Chondrocyte (in vitro differentiated cells): ENCODE measurements at places on chromosomes 11 and 22. TPM values are rescaled to one million over a fixed set of nuclear protein-coding genes. Genes with fewer than 3 reads are reported as not detected.

The MAP6 gene
- 14.2 to 26.4 TPM (median 25.9 TPM) in 3 replicates for total RNA-seq

The BLID gene
- total RNA-seq: 0.35 to 0.68 TPM (median 0.41 TPM) in 3 replicates

The LARGE2 gene
- total RNA-seq: not detected in 3 replicates

The SMIM38 gene
- total RNA-seq: 0.12 to 0.60 TPM (median 0.41 TPM) in 3 replicates

The CCDC87 gene
- 0.23 to 0.32 TPM (median 0.27 TPM) in 3 replicates for total RNA-seq

- DNase-seq: no peak
- peaks cover 9% of the 10 kb centered on the region for H3K27me3 ChIP-seq
- H3K4me3 ChIP-seq: no peak overlapping the region
- peaks cover 3% of the 10 kb centered on the region for H3K4me1 ChIP-seq
- H3K36me3 ChIP-seq: no peaks in the 10 kb centered on the region
Observed at GRCh38 chr22:44622679-44623078, 79.3 kb upstream of the PRR5 start.

DNA sequence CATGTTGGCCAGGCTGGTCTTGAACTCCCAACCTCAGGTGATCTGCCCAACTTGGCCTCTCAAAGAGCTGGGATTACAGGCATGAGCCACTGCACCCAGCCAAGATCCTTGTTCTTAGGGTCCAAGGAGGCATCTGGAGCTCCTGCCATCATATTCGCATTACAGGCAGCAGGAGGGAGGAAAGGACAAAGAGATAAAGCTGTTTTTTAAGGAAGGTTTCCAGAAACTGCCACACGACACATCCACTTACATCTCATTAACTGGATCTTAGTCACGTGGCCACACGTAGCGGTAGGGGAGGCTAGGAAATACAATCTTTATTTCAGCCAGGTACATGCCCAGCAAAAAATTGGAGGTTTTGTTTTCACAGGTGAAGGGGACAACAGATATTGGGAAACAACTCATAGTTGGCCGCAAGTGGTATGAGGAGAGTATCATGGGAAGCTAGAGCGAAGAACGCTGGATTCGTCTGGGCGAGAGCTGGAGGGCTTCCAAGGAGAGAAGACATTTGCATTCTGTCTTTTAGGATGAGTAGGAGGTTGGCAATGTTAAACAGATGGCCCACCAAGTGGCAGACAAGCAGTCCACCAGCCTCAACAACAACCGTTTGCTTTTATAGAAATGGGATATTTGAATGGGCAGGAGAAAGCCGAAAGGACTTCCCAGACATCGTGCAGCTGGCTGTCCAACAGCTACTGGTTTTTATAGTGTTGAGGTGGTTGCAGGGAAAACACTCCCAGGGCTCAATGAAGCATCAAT is 39.2 kb upstream of the DMC1 start:
- no peak overlapping the region for H3K27ac ChIP-seq
- peaks cover 3% of the 10 kb centered on the region for H3K36me3 ChIP-seq
- peaks cover 12% of the 10 kb centered on the region for H3K4me1 ChIP-seq
- no peak for DNase-seq
- H3K27me3 ChIP-seq: no peaks in the 10 kb centered on the region

DNA sequence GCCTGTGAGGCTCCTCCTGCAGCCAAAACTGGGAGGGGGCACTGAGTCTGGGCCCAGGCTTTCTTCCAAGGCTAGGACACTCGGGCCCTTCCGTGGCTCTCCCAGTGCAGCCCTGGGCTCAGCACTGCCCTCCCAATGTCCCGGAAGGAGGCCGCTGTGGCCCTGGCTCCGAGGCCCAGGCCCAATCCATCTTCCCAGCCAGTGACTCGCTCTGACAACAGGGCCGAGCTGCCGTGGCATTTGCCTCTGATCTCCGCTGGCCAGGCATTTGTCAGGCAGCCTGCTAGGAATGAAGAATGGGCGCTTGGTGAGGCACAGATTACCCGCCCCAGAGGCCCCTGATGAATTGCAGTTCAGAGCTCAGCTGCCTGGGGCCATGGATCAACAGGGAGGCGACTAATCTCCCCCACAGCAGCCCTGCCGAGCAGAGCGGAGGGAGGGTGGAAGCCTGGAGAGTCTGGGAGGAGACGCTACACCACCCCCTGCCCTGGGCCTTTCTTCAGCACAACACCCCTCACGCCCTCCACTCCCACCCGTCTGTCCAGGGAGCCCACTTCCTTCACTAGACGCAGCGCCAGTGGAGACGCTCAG is 8.3 kb downstream of the FXYD2 start:
- H3K4me1 ChIP-seq: peaks cover 14% of the 10 kb centered on the region
- no peak overlapping the region for H3K4me3 ChIP-seq
- no peaks in the 10 kb centered on the region for H3K36me3 ChIP-seq
- no peak overlapping the region for H3K27ac ChIP-seq
- peaks cover 6% of the 10 kb centered on the region for H3K27me3 ChIP-seq

GRCh38 chr11:17907046-17907445 is 105.8 kb downstream of the SERGEF start:
- H3K27ac ChIP-seq: no peak overlapping the region
- H3K27me3 ChIP-seq: no peaks in the 10 kb centered on the region
- DNase-seq: no peak
- H3K36me3 ChIP-seq: peaks cover 3% of the 10 kb centered on the region
- H3K4me3 ChIP-seq: no peak overlapping the region

- H3K27me3 ChIP-seq: no peaks in the 10 kb centered on the region
- no peak for DNase-seq
- H3K4me1 ChIP-seq: peaks cover 40% of the 10 kb centered on the region
- no peak overlapping the region for H3K27ac ChIP-seq
- H3K4me3 ChIP-seq: no peak overlapping the region
Observed at GRCh38 chr11:125215976-125216375, 51.4 kb downstream of the PKNOX2 start.

DNA sequence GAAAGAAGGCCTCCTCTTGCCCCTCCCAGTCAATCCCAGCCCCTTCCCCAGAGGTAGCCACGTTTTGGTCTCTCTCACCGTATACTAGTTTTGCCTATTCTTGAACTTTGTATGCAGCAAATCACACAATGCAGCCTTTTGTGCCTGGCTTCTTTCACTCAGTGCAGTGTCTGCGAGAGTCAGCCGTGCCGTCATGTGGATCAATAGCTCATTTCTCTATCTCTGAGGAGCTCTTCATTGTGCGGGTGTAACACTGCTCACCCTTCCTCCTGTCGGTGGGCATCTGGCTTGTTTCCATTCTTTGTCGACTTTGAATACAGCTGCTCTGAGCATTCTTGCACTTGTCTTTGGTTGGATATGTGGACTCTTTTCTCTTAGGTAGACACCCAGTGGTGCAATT is 146.5 kb downstream of the CACNA1I start:
- no peak for DNase-seq
- no peak overlapping the region for H3K4me3 ChIP-seq
- no peak overlapping the region for H3K27ac ChIP-seq
- peaks cover 28% of the 10 kb centered on the region for H3K27me3 ChIP-seq

- DNase-seq: no peak
- no peak overlapping the region for H3K4me3 ChIP-seq
- no peak overlapping the region for H3K27ac ChIP-seq
- H3K4me1 ChIP-seq: no peaks in the 10 kb centered on the region
Observed at GRCh38 chr11:41612415-41612814, 153.0 kb upstream of the LRRC4C start.

DNA sequence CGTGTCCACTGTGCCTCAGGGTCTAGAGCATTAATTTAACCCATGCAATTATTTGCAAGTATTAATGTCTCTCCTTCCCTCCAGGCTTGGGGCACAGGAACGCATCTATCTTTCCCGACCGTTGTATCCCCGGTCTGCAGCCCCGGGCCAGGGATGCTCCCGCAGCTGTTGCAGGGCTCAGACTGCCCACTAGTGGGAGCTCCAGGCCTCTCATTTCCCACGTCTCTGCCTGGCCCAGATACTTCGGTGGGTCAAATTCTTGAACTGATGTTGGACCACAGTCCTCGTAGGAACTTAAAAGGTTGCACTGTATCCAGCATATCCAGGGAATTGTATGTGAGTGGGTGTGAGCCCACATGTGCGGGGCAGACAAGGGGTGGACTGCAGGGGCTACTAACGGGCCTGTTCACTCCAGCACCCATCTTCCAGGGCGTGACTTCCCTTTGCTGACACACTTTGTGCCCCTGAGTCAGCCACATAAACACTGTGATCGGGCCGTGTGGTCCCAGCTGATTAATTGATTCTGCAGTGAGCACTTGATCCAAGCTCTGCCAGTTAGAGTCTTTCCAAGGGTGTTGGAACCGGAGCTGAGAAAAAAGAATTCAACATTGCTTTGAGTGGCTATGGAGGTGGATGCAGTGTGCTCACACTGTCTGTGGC is 451.3 kb downstream of the TBC1D22A start:
- no peak for DNase-seq
- no peak overlapping the region for H3K27ac ChIP-seq
- no peaks in the 10 kb centered on the region for H3K4me1 ChIP-seq
- peaks cover 13% of the 10 kb centered on the region for H3K27me3 ChIP-seq

- peaks cover 4% of the 10 kb centered on the region for H3K4me1 ChIP-seq
- no peak overlapping the region for H3K27ac ChIP-seq
- no peaks in the 10 kb centered on the region for H3K27me3 ChIP-seq
- H3K36me3 ChIP-seq: no peaks in the 10 kb centered on the region
- H3K4me3 ChIP-seq: no peak overlapping the region
Observed at GRCh38 chr11:6968816-6969215, 42.6 kb downstream of the ZNF215 start.

DNA sequence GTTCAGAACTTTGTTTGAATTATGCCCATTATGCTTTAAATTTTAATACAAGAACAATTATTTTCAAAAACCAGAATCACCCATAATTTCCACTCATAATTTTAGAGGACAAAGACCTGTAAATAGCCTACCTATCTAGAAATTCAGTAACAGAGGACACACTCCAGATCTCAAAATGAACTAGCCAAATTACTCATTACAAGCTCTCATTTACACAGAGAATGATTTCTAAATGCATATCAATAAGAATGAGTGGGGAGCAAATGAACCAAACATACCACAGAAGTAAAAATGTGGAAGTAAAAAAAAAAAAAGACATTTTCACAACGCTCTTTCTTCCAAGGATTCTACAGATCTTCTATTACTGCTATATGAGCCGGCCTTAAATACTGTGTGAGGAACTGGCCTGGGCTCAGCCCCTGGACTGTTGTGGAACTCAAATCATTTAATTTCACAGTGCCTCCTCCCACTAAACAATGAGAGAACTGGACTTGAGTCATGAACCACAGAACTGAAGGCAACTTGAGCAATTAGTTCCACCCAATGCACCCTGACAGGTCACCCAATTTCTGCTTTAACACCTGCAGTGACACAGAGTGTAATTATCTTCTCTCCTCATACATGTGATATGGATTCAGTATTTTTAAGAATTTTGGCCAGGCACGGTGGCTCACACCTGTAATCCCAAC is 8.0 kb downstream of the MRTFA start:
- H3K4me1 ChIP-seq: peaks cover 61% of the 10 kb centered on the region
- no peaks in the 10 kb centered on the region for H3K36me3 ChIP-seq
- H3K4me3 ChIP-seq: no peak overlapping the region
- no peak for DNase-seq

- H3K27me3 ChIP-seq: no peaks in the 10 kb centered on the region
- H3K36me3 ChIP-seq: no peaks in the 10 kb centered on the region
- no peak overlapping the region for H3K4me3 ChIP-seq
- DNase-seq: no peak
- H3K4me1 ChIP-seq: peaks cover 37% of the 10 kb centered on the region
- H3K27ac ChIP-seq: peak overlapping the region; percentile 87
Observed at GRCh38 chr22:33438273-33438672, 380.1 kb upstream of the SYN3 start.

DNA sequence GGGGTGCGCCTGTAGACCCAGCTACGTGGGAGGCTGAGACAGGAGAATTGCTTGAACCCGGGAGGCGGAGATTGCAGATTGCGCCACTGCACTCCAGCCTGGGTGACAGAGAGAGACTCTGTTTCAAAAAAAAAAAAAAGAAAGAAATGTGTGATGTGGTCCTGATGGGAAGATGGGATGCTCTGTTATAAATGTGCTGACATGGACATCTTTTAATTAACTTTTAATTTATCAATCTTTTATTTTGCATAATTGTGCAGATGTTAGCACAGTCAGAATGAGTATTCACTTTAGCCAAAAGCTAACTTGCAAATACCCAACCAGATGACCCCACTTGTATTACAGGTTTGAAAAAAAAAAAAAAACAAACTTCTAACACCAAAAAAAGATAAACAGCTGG is 23.8 kb upstream of the USP47 start:
- H3K27ac ChIP-seq: no peak overlapping the region
- peaks cover 8% of the 10 kb centered on the region for H3K4me1 ChIP-seq
- no peaks in the 10 kb centered on the region for H3K36me3 ChIP-seq

GRCh38 chr22:39814899-39815298 is 78.7 kb downstream of the ENTHD1 start:
- no peak overlapping the region for H3K4me3 ChIP-seq
- peak overlapping the region; percentile 3 for H3K27ac ChIP-seq
- no peak for DNase-seq

GRCh38 chr11:20010156-20010850 is 150.0 kb downstream of the DBX1 start:
- peaks cover 1% of the 10 kb centered on the region for H3K36me3 ChIP-seq
- DNase-seq: no peak
- no peak overlapping the region for H3K27ac ChIP-seq
- H3K4me1 ChIP-seq: peaks cover 25% of the 10 kb centered on the region
- no peak overlapping the region for H3K4me3 ChIP-seq
- no peaks in the 10 kb centered on the region for H3K27me3 ChIP-seq

DNA sequence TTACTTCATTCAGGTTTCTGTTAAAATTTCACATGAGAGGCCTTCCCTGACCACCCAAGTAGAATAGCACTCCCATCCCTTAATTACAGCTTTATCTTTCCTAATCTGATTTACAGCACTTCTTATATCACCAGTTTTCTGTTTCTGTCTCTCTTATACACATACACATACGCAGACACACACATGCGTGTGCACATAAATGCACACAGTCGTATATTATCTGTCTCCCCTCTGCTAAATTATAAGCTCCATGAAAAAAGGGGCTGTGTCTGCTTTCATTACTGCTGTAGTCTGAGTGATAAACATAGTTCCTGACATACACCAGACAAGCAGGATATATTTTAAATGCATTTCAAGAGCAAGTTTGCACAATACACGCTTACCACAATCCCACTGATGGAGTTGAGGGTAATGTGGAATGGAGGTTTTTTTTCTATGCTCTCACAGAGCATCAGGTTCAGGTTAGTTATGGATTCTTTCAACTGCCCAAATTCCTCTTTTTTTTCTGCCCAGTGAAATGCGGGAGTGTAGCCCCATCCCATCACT is 13.7 kb upstream of the TOP3B start:
- H3K4me1 ChIP-seq: no peaks in the 10 kb centered on the region
- DNase-seq: no peak

GRCh38 chr11:1077417-1078119 is 2.9 kb downstream of the MUC2 start:
- DNase-seq: peak; percentile 90
- peaks cover 3% of the 10 kb centered on the region for H3K27me3 ChIP-seq
- no peaks in the 10 kb centered on the region for H3K4me1 ChIP-seq
- H3K36me3 ChIP-seq: no peaks in the 10 kb centered on the region
- no peak overlapping the region for H3K4me3 ChIP-seq

- H3K36me3 ChIP-seq: peaks cover 2% of the 10 kb centered on the region
- no peaks in the 10 kb centered on the region for H3K27me3 ChIP-seq
- H3K4me1 ChIP-seq: no peaks in the 10 kb centered on the region
- no peak overlapping the region for H3K4me3 ChIP-seq
- no peak overlapping the region for H3K27ac ChIP-seq
Observed at GRCh38 chr11:79205786-79206185, 235.0 kb downstream of the TENM4 start.
